Anterior cingulate cortex (tissue), 58 donors: ENCODE measurements at places on chromosomes 5 and 9.

- DNase-seq = no peak
Measured at GRCh38 chr9:84652496-84653120, 16.9 kb upstream of the NTRK2 start.

- DNase-seq = no peak
Measured at GRCh38 chr5:140259500-140259899, 43.4 kb downstream of the PFDN1 start.

DNA sequence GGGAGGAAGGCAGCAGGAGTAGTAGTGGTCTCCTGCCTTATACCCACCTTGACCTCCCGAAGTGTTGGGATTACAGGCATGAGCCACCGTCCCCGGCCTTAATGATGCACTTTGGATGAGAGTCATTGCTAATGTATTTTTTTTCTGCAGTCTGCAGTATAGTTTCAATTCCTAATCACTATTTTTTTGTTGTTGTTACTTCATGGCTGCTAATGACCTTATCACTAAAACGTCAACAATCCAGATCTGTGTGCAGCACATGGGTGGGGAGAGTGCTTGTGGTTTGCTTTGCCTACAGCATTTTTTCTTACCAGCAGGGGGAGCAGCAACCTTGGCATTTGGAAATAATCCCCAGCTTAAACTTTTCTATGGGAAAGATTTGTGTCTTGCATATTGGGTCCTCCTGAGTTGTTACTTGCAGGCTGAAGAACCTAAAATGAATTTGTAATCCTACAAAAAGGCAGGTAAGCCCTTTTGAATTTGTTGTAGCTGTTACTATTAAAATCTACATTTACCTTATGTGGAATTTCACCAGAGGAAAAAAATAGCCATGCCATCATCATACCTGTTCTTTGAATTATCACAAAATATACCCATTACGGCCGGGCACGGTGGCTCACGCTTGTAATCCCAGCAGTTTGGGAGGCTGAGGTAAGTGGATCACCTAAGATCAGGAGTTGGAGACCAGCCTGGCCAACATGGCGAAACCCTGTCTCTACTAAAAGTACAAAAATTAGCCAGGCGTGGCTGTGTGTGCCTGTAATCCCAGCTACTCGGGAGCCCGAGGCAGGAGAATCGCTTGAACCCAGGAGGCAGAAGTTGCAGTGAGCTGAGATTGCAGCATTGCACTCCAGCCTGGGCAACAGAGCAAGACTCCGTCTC lies 6.3 kb upstream of the MED7 start:
- DNase-seq = no peak

GRCh38 chr5:155885199-155885598 lies 441.8 kb upstream of the SGCD start:
- DNase-seq = no peak

DNA sequence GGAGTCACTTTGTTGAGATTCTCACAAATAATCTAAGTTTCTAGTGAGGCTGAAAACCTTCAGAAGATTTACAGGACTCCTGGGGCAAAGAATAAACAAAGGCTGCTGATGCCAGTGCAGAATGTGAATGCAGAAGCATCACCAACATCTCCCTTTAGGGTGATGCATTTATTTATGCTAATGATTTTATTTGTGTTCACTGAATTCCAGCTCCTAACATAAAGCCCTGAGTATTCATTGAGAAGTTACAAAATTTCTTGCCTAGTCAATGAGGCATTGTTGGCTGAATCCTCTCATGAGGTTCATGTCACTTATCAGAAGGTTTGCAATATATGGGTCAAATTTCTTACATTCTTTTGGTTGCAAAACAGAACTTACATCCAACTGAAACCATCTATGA lies 70.0 kb downstream of the GRIN3A start:
- no peak for DNase-seq

DNA sequence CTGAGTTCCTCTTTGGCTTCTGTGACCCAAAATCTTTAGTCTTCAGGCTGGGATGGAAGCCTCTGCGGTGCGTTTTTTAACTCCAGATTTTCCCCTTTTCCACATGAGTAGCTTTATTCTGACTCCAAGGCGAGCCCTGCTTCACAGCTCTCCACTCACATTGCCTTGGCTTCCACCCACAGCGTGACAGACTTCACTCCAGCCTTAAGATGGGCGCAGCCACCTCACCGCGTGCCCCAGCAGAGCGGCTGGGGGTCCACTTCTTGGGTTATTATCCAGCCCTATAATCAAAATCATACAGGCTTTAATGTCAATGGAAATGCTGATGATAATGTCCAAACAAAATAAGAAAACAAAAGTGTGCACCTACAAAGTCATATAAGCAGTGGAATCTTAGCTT lies 1.2 kb downstream of the EXOC3 start:
- no peak for DNase-seq

- DNase-seq = no peak
Measured at GRCh38 chr9:69532396-69532795, 139.8 kb downstream of the APBA1 start.

DNA sequence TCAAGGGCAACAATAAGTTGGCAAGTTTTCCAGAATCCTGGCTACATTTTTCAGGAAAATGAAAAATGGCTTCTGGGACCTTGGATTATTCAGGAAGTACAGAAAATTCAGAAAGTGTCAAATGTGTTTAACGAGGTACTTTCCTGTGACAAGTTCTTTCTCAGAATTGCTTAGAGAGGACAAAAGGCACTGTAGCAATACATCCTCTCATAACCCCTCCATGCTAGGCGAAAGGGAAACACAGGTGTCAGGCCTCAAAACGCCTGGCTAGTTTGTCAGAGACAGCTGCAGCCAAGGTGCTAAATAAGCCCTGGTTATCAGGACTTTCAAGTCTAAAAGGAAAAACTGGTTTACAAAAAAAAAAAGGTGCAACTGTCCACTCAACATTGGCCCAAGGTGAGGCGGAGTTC lies 115.2 kb downstream of the GNAQ start:
- DNase-seq = no peak

- no peak for DNase-seq
Measured at GRCh38 chr5:178630475-178630930, 3.7 kb upstream of the CLK4 start.

- DNase-seq = no peak
Measured at GRCh38 chr5:65062469-65063083, 293.8 kb downstream of the CWC27 start.

GRCh38 chr9:92723299-92723625 lies 41.4 kb downstream of the BICD2 start:
- DNase-seq = no peak

DNA sequence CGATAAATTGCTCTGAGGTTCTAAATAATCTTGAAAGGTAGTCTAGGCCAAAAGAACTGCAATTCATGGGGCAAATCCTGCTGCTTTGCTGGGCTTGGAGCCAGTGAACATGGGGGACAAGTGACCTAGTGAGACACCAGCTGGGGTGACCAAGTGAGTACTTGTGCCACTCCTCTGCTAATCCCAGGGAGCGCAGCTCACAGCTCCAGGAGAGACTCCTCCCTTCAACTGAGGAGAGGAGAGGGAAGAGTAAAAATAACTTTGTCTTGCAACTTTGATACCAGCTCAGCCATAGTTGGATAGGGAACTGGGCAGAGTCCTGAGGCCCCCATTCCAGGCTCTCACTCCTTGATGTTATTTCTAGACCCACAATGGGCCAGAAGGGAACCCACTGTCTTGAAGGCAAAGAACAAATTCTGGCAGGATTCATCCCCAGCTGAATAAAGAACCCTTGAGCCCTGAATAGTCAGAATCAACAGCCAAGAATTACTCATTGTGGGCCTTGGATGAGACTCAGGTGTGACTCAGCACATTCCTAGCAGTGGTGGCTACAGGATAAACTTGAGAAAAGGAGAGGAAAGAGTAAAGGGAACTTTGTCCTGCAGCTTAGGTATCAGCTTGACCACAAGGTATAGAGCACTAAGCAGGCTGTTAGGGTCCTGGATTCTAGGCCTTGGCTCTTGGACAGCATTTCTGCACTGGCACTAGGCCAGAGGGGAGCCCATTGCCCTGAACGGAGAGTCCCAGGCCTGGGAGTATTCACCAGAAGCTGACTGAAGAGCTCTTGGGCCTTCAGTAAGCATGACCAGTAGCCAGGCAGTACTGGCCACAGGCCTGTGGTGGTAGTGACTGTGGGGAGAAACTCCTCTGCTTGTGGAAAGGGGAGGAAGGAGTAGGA lies 288.3 kb upstream of the CDH18 start:
- no peak for DNase-seq

- no peak for DNase-seq
Measured at GRCh38 chr9:27142299-27142930, 33.4 kb downstream of the TEK start.

DNA sequence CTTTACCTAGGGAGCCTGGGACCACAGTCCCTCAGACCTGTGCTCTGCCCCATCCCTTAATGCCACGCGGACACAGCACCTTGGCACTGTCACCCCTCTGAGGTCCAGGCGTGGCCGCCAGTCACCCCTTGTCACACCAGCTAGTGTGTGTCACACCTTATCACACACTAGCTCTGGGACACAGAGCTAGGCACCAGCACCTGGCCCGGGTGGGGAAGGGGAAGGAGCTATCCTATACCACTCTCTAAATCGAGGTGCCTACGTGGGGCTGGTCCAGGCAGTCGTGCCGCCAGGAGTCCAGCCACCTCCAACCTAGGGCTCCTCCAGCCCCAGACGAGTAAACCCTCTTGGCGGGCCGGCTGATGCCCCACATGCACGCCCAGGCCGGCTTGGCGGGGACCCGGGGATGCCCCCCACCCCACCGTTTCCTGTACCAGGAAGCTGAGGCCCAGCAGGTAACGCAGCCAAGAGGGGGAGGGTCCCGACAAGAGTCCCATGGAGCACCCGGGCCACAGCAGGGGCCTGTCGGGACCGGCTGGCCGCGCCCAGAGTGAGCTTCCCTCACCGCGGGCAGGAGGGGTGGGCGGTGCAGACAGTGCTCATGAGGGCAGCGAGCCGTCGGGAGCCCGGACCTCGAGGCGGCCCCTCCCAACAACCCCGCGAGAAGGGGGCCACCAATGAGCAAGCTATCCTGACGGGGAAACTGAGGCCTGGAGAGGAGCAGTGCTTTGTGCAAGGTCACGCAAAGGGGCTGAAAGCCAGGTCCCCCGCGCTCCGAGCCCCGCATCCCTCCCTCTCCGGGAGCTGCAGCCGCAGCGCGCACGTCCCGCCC lies 550 bp downstream of the CORO2A start:
- no peak for DNase-seq

GRCh38 chr5:131654309-131654708 lies 19.3 kb upstream of the RAPGEF6 start:
- DNase-seq = no peak

- DNase-seq = no peak
Measured at GRCh38 chr5:158642879-158643278, 456.8 kb downstream of the EBF1 start.

GRCh38 chr9:68913054-68913453 lies 100.9 kb downstream of the PRKACG start:
- no peak for DNase-seq

GRCh38 chr5:150113047-150113744 lies 26.8 kb upstream of the CSF1R start:
- no peak for DNase-seq

- no peak for DNase-seq
Measured at GRCh38 chr9:128092199-128092977, 24.4 kb downstream of the SLC25A25 start.
